ENCODE measurements at places on chromosomes 16 and 17. TPM values are rescaled to one million over a fixed set of nuclear protein-coding genes. Genes with fewer than 3 reads are reported as not detected.

ADORA2B gene
- polyA plus RNA-seq, result 4.2 TPM

MMP28 gene
- 8.8 TPM for polyA plus RNA-seq

ASGR1 gene
- 7.2 TPM for polyA plus RNA-seq

GNG13 gene
- not detected for polyA plus RNA-seq

MYLK3 gene
- polyA plus RNA-seq, result 0.46 TPM

OR1A2 gene
- not detected for polyA plus RNA-seq

CMTM2 gene
- polyA plus RNA-seq, result 1.1 TPM

SLC16A6 gene
- polyA plus RNA-seq, result 1.0 TPM

ABCC12 gene
- 0.22 TPM for polyA plus RNA-seq

CTRB1 gene
- 0.09 TPM for polyA plus RNA-seq

C16orf96 gene
- 0.54 TPM for polyA plus RNA-seq

BIRC5 gene
- polyA plus RNA-seq, result 39.2 TPM

CNTNAP4 gene
- 0.37 TPM for polyA plus RNA-seq

SLC5A10 gene
- polyA plus RNA-seq, result 0.81 TPM

ZNF469 gene
- polyA plus RNA-seq, result 2.5 TPM

LRRC37B gene
- polyA plus RNA-seq, result 33.3 TPM

SLC39A11 gene
- polyA plus RNA-seq, result 15.6 TPM

SOCS1 gene
- 15.5 TPM for polyA plus RNA-seq

GINS2 gene
- polyA plus RNA-seq, result 13.1 TPM

CCL1 gene
- polyA plus RNA-seq, result not detected

PYDC1 gene
- not detected for polyA plus RNA-seq

OR1F1 gene
- not detected for polyA plus RNA-seq

CLDN7 gene
- 35.1 TPM for polyA plus RNA-seq

FBXW10 gene
- polyA plus RNA-seq, result 0.78 TPM

CSNK2A2 gene
- polyA plus RNA-seq, result 73.7 TPM

LCAT gene
- 27.9 TPM for polyA plus RNA-seq

FAHD1 gene
- 25.2 TPM for polyA plus RNA-seq

TEKT1 gene
- polyA plus RNA-seq, result 11.1 TPM

HIGD1B gene
- polyA plus RNA-seq, result 19.7 TPM

CLEC18A gene
- 0.78 TPM for polyA plus RNA-seq

APOH gene
- polyA plus RNA-seq, result 3.6 TPM

IGSF6 gene
- polyA plus RNA-seq, result 3.7 TPM

KRT24 gene
- polyA plus RNA-seq, result not detected

UNC13D gene
- polyA plus RNA-seq, result 34.3 TPM

ITGB3 gene
- 10.6 TPM for polyA plus RNA-seq

KCNJ2 gene
- polyA plus RNA-seq, result 4.7 TPM

CLUH gene
- 33.2 TPM for polyA plus RNA-seq

ZNF75A gene
- polyA plus RNA-seq, result 41.1 TPM

TBC1D3I gene
- 0.68 TPM for polyA plus RNA-seq

ITFG1 gene
- polyA plus RNA-seq, result 79.1 TPM

SLC2A4 gene
- 2.7 TPM for polyA plus RNA-seq

CSH1 gene
- 0.57 TPM for polyA plus RNA-seq

RNF112 gene
- polyA plus RNA-seq, result 4.0 TPM

C16orf54 gene
- polyA plus RNA-seq, result 0.69 TPM

TAT gene
- 0.17 TPM for polyA plus RNA-seq

NT5C3B gene
- 86.8 TPM for polyA plus RNA-seq

SP6 gene
- 6.1 TPM for polyA plus RNA-seq

FOXJ1 gene
- polyA plus RNA-seq, result 31.7 TPM

MMP2 gene
- polyA plus RNA-seq, result 568 TPM

PKMYT1 gene
- 15.4 TPM for polyA plus RNA-seq

SLC35G6 gene
- 0.40 TPM for polyA plus RNA-seq

GPR142 gene
- polyA plus RNA-seq, result not detected

SKAP1 gene
- 2.0 TPM for polyA plus RNA-seq

CD19 gene
- 0.62 TPM for polyA plus RNA-seq

TMEM235 gene
- 0.08 TPM for polyA plus RNA-seq
